Skeletal muscle tissue (tissue), 5 donors: ENCODE measurements at places on chromosomes 6 and 20. TPM values are rescaled to one million over a fixed set of nuclear protein-coding genes. Genes with fewer than 3 reads are reported as not detected.

The TOMM34 gene
- 4.2 TPM for total RNA-seq

The ESR1 gene
- 1.0 TPM for total RNA-seq

The GPR6 gene
- not detected for total RNA-seq

The PRND gene
- total RNA-seq = 25.6 TPM

The BTNL2 gene
- not detected for total RNA-seq

The OR12D3 gene
- not detected for total RNA-seq

The ZNF311 gene
- total RNA-seq = 1.6 TPM

The KIF16B gene
- 42.8 TPM for total RNA-seq

The CYP39A1 gene
- 6.3 TPM for total RNA-seq

The LAMA4 gene
- 248 TPM for total RNA-seq

The ZSCAN23 gene
- total RNA-seq = 4.7 TPM

The NKX2-4 gene
- not detected for total RNA-seq

The RPP40 gene
- total RNA-seq = 9.9 TPM

The PRSS35 gene
- 29.7 TPM for total RNA-seq

The ARFGAP1 gene
- total RNA-seq = 31.8 TPM

The BMP6 gene
- 2.1 TPM for total RNA-seq

The SPATA2 gene
- total RNA-seq = 1.0 TPM

The ZFAND3 gene
- 23.0 TPM for total RNA-seq

The NHSL1 gene
- 25.1 TPM for total RNA-seq

The SGK1 gene
- total RNA-seq = 74.1 TPM

The DBNDD2 gene
- total RNA-seq = 3.7 TPM

The C20orf144 gene
- not detected for total RNA-seq

The SLC17A2 gene
- total RNA-seq = not detected

The DPPA5 gene
- total RNA-seq = not detected

The HLA-DRA gene
- total RNA-seq = 54.3 TPM

The GNAS-AS1 gene
- total RNA-seq = 1.0 TPM

The ISM1 gene
- total RNA-seq = 1.0 TPM

The LIN28B gene
- total RNA-seq = under 0.01 TPM

The QKI gene
- 274 TPM for total RNA-seq

The MEP1A gene
- not detected for total RNA-seq

The SCRT2 gene
- not detected for total RNA-seq

The IMPG1 gene
- total RNA-seq = 0.52 TPM

The BPI gene
- 1.0 TPM for total RNA-seq

The GJA10 gene
- total RNA-seq = not detected
